NCI-H748 treated with DMSO at 0.1 percent for 48 hours (cell line): ENCODE measurements at places on chromosomes 3 and 15.
A peak's percentile ranks its signal among the peaks of the same experiment; 100 is the strongest.

GRCh38 chr15:44596511-44597010 lies 59.6 kb downstream of the EIF3J start:
- no peak for DNase-seq

GRCh38 chr3:184099806-184100686 lies 3.2 kb downstream of the HTR3E start:
- no peak for DNase-seq

DNA sequence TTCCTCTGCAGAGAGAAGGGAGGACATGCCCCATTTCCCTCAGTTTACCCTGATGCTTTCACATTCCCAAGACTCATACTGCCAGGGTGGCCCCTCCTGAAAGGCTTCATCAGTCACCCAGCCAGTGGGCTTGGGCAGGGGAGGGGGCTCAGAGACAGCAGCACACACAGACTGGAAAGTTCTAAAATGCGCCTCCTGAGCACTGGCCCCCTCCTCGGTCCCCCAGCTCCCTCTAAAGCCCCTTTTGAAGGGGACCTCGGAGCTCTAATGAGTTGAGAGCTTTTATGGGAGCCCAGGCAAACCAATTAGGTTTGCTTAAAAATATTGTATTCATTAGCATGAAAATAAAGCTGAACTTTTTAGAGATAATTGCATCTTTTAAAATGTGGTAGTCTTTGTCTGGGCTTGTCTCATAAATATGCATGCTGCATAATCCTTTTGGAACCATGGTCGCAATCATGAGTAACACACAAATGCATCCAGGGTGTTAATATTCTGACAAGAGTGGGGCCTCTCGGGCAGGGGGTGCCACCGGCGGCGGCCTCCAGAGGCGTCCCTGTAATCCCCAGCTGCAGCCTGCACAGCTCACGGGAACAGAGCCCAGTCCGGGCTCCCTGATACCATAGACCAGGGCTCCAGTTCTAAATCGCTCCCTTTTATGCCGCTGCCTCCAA lies 78.5 kb downstream of the RPLP1 start:
- no peak for DNase-seq

- no peak for DNase-seq
Observed at GRCh38 chr15:63191895-63192618, 2.7 kb downstream of the RAB8B start.

DNA sequence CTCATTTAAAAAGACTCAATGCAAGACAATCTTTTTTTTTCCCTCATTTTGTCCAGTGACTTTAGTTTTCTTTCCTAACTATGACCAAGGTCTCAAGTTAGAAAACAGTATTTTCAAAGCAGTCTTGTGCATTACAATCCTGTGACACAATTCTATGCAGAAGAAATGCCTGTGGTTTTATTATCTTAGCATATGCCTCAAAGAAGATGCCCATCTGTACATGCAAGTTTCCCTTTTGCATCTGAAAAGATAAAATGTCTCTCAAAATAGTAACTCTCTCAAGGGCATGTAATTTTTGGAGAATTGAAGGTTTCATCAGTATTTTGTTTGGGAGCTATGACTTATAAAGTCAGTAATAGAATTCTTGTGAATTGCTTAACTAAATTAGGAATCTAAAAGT lies 292.0 kb upstream of the SUCLG2 start:
- no peak for DNase-seq

DNA sequence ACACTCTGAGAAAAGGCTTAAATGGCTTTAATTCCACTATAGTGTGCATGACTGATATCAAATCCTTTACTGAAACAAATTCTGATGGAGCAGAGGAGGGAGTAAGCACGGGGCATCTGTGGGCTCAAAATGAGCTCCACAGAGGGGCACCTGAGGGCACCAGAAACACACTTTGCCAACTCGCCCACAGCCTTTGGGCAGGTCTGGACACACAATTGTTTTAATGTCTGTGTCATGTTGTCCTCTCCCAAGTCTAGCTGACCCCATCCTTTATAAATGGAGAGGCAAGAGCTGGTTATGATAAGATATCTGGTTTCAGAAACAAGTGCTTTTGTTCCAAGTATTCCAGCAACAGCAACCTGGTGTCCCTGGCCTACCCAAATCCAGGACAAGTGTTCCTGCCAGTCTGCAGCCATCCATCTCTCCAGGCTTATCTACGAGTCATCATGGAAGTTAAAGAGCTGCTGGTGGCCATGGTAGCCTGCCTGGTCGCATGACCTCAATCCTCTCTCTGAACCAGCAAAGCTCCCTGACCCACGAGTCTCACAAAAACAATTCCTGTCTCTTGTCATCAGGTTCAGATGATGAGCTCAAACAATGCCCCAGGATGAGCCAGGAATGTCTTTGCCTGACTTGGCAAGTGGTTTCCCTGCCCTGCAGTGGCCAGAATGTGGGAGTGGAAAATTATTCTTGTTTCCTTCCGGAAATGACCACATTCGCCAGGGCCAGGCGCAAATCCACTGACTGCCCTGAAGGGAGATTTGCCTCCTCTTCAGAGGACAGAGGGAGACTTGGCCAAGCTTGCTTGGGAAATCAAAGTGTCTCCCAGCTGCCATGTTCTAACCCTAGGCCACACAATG lies 64.4 kb upstream of the TPM1 start:
- no peak for DNase-seq

DNA sequence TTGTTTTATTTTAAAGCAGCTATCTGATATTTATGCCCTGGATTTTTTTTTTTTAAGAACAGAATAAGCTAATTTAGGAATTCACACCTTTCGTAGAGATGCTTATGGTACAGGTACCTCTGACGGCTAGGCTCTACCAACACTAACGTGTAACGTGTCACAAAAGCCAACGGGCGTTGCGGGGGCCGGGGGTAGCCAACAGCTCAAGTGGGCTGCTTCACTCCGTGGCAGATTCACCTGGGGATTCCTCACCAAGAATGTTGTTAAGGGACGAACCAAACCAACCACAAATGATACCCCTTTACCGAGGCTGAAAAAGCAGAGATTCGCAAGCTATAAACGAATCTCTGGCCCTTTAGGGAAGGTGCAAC lies 1.0 kb downstream of the TMCC1 start:
- DNase-seq = no peak

GRCh38 chr15:37041042-37041441 lies 59.3 kb downstream of the MEIS2 start:
- no peak for DNase-seq

DNA sequence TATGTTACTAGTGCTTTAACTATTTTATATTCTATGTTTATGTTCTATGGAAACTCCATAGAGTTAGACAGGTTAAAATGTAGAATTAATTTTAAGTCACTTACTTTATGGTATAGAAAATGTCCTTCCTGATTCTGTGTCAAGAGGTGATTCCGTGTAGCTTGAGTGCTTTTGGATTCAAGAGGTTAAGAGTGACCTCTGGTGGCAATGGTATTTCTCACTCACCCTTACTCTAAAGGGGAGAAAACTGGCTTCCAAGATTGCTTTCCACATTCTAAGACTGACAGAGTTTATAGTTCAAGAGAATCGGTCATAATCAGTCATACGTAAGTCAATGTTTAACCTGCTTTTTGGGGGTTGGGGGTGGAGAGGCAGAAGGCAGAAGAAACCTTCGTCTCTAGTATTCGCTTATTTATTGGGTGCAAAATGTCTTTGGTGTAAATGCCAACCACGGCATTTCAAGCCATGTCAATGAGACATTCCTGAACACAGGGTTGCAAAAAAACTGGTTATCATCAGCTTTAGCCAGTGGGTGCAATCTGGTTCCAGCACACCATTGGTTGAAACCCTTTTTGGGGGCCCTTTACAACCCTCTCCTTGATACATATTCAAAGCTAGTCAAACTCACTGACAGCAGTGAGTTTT lies 92.0 kb upstream of the VGLL3 start:
- DNase-seq = peak; percentile 20

- DNase-seq = no peak
Observed at GRCh38 chr15:92596623-92597022, 59.0 kb downstream of the FAM174B start.

- DNase-seq = no peak
Observed at GRCh38 chr3:34012102-34012461, 213.7 kb downstream of the PDCD6IP start.

- no peak for DNase-seq
Observed at GRCh38 chr3:146650691-146651442, 45.7 kb upstream of the PLSCR5 start.

DNA sequence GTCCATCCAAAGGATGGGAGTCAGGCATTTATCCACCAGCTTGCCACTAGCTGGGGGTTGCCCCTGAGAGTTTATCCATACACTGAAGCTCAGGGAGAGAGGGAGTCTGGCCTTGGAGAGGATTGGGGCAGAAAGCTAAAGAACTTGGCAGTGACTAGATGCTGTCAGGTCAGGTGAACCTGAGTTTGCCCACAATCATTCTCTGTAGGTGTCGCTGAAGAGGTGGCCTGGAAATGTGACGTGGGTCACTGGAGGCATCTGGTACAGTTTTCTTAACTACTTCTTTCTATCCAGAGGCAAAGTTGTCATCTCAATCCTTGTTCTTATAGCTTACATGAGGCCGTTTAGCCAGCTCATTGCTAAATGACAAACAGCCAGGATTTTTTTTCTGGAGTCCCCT lies 298.0 kb upstream of the CTNNB1 start:
- no peak for DNase-seq

DNA sequence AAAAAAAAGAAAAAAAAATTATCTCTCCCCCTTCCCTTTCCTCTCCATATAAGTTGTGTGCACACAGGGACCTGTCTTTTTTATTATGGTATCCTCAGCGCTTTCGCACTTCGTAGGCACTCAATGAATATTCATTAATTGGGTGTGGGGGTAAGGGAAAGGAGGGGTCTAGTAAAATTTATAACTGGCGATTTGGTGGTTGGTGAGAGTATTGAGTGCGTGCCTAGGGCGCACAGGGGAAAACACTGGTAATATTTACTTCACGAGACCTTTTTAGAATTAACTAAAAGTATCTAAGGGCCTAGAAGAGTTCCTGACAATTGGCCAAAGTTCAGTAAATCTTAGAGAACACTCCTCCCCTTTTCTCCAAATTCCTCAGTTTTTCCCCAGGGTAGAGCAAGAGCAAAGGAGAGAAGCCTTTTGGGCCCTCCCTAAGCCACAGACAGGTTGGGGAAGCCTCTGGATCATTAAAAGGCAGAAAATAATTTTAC lies 25.7 kb downstream of the TYRO3 start:
- no peak for DNase-seq
